AG09319 (cell line): ENCODE measurements at places on chromosomes 2 and 18.

GRCh38 chr18:44388329-44388728 is 292.4 kb upstream of the SETBP1 start:
- DNase-seq, result no peak

DNA sequence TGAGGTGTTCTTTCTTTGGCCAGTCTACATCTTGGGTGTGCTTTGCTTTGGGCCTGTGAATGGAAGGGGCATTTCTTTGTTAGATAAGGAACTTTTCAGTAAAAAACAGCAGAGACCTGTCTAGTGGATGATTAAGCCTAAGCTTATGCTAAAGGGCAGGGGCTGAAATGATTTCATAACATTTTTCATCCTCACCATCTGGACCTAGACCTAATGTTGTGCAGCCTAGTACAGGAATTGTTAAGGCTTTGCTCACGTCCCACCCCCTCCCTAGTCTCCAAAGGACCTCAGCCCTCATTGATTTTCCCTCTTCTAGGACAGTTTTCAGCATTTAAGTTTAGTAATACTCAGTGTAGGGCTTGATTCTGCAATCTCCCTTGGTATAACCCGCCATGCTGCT is 111.8 kb downstream of the PRKCE start:
- no peak for DNase-seq

GRCh38 chr18:42048158-42048557 is 93.1 kb downstream of the PIK3C3 start:
- DNase-seq, result peak; percentile 58

DNA sequence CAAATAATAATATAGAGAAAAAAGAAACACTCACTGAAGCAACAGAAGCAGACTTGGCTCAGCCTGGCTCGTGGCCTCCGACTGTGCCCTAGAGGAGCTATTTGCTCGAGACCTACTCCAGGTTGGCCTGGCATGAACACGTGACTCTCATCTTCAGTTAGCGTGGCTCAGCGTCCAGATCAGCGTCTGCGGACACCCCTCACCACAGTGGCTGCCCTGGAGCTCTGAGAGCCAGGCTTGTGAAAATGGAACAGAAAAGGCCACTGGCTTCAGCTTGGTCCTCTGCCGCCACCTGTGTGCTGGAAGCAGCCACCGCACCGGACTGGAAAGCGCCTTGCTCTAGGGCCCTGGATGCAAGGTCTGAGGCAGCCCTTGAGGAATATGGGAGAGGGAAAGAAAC is 1184.0 kb upstream of the GYPC start:
- no peak for DNase-seq

GRCh38 chr18:73749304-73749703 is 398.3 kb downstream of the FBXO15 start:
- no peak for DNase-seq

- no peak for DNase-seq
Observed at GRCh38 chr2:25586726-25587144, 86.6 kb downstream of the DTNB start.

DNA sequence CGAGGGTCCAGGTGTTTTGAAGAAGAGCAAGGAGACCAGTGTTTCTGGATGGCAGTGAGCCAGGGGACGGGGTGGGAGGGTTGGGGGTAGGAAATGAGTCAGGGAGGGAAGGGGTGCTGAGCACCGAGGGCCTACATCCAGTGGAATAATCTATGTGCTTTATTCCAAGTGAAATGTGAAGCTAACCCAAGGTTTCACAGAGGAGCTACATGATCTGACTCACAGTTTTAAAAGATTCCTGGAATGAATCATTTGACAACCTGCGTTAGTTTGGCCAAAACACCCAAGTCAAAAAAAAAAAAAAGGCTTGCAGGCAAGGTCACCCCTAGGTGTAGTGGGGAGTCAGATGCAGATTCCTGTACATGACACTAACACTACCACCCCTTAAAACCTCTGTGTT is 419.7 kb upstream of the MEX3C start:
- no peak for DNase-seq

DNA sequence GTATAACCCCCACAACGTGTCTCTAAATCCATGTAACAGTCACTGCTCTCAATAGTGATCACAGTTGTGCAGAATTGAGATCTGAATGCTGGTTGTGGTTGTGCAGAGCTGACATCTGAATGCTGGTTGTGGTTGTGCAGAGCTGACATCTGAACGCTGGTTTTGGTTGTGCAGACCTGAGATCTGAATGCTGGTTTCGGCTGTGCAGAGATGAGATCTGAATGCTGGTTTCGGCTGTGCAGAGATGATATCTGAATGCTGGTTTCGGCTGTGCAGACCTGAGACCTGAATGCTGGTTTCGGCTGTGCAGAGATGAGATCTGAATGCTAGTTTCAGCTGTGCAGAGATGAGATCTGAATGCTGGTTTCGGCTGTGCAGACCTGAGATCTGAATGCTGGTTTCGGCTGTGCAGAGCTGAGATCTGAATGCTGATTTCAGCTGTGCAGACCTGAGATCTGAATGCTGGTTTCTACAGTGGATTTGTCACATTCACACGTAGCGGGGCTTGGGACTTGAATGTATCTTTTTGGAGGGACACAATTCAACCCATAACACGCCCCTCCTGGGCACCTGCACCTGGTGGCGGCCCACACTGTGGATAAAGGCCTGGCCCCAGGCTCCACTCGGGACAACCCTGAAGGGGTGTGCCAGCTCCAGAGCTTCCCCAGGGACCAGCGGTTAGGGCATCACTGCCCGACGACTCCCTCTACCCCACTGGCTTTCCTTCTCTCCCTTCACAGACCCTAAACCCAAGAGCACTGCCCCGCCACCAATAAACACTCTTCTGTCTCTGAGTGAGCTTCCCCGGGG is 51.1 kb upstream of the SLC66A3 start:
- DNase-seq, result no peak

DNA sequence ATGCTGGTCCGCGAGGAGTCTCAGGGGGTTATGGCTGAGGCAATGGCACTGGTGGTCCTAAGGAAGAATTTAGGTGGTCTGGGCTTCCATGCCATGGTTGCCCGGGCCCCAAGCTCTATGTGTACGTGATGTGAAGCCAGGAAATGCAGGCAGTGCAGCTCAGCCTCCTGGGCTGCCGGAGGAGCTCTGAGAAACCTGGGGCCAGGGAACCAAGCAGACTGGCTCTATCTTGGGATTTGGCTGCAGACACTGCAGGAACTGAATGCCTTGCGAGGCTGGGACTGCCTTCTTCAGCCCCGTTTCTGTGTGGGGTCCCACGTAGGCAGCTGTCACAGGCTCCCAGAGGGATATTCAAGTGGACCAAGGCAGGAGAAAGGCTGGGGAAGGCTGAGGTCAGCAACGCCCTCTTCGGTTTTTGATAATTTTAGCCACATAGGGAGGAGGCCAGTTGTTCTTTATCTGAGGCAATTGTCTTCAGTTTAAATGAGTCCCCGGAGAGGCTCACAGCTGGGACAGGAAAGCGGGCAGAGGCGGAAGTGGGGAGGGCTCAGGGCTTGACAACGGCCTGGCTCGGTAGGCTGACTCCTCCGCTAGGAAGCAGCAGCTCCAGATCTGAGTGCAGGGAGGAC is 77.7 kb downstream of the RHOB start:
- no peak for DNase-seq

GRCh38 chr2:70785137-70785911 is 5.1 kb downstream of the FIGLA start:
- no peak for DNase-seq

GRCh38 chr2:240398661-240399267 is 36.7 kb upstream of the GPC1 start:
- DNase-seq, result no peak
